ENCODE measurements at places on chromosomes 1 and 21.

- no peak for DNase-seq
Measured at GRCh38 chr21:40141621-40142020, 274.4 kb downstream of the PCP4 start.

DNA sequence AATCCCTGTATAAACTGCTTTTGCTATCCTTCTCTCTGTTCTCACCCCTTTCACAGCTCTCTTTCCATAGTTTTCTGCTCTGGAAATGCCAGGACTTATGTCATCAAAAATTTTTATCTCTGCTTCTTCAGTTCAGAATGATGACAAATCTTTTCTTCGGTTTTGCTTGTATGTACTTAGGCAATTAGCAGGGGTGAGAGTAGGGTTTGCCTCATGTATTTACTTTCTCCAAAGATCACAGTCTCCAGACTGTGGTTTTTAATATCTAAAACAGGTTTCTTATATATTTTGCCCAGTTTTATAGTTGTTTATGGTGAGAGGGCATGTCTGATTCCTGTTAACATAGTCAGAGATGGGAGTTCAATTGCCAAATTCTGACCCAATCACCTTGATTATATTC, 235.4 kb upstream of the LYPLAL1 start:
- DNase-seq = no peak

GRCh38 chr21:45161038-45161945, 86.9 kb downstream of the ADARB1 start:
- DNase-seq = no peak

DNA sequence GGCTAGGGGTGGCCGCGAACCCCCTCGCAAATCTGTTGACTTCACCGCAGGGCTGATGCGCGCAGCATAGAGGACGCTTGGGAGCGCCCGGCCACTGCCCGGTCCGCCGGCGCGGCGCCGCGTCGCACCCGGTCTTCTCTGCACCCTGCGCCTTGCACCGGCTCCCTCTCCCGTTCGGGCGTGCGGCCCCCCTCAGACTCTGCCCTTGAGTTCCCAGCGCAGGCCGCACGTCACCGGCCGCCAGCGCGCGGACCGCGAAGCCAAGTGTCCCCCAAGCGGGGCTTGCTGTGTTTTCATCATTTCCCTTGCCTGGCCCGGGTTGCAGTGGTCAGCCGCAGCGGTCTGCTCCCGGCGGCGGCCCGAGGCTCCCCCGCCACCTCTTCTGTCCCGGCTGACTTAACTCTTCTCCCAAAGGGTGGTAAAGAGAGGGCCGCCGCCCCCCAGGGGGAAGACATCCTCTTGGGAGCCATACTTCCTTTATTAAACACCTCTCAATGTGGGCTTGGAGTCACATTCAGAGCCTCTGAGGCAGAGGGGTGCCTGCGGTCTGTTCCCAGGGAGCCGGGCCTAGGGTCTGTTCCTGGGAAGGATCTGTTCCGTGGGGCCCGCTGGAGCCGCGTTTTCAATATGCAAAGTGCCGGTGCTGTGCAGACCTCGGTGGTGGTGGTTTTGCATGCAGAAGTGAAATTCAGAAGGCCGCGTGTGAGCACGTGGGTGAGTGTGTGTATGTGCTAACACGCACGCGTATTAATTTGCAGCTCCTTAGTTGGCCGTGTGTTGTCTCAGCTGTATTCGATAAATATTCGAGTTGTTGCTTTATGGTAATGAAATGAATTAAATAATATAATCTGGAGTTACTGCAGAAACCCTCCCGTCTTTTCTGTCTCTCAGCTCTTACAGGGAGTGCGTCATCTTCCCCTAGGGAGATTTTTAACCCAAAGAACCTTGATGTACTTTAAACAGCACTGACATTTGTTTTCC, 17.6 kb downstream of the PBX1 start:
- DNase-seq = no peak

- DNase-seq = no peak
Measured at GRCh38 chr1:63819795-63820194, 46.0 kb downstream of the ROR1 start.

DNA sequence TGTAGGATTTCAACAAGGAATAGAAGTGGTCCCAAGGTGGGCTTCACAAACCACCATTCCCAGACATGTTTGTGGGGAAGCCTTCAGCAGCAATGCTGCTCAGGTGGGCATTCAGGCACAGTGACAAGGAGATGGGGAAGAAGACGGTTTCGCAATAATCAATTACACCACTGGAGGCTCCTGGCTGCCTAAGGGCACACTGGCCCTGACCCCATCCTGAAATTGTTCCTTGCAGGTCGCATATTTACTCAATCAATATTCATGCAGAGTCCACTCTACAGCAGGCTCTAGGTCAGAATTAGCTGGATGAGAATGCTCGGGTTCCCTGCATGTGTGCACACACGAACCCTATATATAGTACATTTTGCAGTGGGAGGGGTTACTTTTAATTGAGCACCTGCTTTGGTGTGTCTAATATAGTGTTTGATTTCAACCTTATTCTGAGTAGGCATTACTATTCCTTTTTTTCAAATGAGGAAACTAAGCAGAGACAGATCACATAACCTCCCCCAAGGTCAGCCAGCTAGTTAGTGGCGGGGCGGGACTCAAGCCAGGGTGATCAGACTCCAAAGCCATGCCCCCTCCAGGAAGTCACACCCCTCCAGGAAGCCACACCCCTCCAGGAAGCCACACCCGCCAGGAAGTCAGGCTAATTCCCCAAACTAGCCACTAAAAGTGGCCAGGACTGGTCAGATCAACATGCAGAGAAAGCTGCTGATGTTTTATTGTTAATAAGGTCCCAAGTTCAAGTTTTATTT, 106.5 kb downstream of the HLCS start:
- DNase-seq = peak; percentile 57

DNA sequence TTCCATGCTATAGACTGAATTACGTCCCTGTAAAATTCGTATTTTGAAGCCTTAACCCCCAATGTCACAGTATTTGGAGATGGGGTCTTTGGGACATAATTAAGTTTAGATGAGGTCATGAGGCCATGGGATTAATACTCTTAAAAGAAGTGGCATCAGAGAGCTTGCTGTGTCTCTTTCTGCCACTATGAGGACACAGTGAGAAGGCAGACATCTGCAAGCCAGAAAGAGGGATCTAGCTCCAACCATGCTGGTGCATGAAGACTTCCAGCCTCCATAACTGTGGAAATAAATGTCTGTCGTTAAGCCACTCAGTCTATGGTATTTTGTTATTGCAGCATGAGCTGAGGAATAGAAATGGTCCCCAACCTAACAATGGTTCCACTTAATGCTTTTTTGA, 99.0 kb downstream of the LTN1 start:
- no peak for DNase-seq

DNA sequence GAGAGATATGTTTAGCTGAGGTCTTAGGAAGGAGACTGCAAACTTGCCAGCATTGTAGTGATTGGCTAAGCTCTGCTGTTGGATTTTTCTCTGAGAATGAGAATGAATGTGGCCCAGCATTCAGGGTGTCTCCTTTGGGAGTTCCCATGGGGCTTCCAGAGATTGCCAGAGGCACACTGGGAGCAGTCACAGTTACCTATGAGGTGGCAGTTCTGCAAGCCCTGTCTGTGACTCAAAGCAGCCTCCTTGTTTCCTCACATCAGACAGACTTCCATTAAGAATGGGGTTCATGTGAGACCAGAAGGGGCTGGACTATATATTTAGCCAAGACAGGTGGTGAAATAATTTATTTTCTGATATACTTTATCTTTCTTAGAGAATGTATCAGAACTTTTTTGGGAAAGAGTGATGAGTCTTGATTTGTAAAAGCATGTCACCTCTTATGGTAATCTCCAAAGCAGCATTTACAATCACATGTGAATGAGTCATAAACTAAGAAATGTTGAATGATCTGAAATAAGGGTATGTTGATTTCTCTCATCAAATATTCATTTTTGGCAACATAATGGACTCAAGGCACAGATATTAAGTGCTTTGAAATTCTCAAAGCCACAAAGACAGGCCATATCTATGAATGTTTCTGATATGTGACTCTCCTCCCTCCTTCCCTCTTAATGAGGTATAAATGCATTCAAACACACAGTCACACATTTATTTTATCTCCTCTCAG, 9.5 kb upstream of the SLC19A2 start:
- DNase-seq = no peak

DNA sequence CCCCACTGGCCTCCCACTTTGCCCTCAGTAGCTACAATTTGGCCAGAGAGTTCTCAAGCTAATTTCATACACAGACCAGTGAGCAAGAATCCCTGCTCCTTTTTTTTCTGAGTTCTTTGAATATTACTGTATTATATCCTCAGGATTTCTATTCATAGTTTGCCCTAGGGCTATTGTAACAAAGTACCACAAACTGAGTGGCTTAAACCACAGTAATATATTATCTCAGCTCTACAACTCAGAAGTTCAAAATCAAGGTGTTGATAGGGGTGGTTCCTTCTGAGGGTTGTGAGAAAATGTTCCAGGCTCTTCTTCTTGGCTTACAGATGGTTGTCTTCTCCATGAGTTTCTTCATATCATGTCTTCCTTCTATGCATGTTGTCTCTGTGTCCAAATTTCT, 289.4 kb upstream of the ESRRG start:
- DNase-seq = no peak

DNA sequence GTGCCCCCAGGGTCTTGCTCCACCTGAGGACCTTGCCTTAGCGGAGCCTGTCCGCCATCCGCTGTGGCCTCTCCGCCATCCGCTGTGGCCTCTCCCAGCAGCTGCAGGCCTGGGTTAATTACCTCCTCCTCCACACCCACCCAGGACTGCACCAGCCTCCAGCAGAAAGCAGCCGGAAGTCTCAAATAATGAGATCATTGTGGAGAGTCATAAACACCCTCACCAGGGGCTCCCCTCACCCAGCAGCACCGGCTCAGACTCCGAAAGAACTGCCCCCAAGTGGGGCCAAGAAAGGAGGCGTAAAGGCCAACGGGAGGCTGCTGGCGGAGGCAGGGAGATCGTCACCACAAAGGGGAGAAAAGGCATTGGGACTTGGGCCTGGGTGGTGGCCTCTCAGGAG, 10.7 kb upstream of the GPR153 start:
- no peak for DNase-seq

- no peak for DNase-seq
Measured at GRCh38 chr21:44918581-44919033, 2.1 kb downstream of the ITGB2 start.

DNA sequence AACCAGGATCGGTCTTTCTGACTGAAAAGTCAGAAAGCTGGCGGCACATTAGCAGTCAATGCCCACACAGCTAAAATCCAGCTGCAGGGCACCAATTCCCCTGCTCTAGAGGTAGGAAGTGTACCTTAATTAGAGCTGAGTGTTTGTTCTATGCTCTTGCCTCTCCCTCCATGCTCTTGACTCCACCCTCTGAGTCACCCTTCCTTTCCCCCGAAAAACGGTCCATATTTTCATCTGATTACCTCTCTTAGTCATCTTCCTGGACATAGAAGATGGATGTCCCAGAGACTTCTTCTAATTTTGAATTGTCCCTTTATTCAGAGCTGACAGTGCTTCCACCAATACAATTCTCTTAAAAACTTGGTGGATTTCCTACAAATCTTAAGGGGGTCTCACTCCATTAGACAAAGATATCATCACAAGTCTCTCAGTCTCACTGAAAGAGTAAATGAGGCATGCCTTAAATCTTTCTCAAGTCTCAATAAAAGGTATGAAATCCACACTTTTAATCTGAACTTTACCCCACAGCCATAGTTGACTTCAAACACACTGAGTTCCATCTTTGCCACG, 44.1 kb upstream of the SLC19A1 start:
- DNase-seq = no peak

GRCh38 chr1:157691285-157691920, 9.2 kb downstream of the FCRL3 start:
- DNase-seq = no peak

GRCh38 chr21:39483917-39484316, 32.1 kb downstream of the SH3BGR start:
- DNase-seq = no peak

GRCh38 chr1:115142616-115143015, 53.3 kb upstream of the TSPAN2 start:
- no peak for DNase-seq

- no peak for DNase-seq
Measured at GRCh38 chr21:21851205-21851604, 853.0 kb downstream of the NCAM2 start.

DNA sequence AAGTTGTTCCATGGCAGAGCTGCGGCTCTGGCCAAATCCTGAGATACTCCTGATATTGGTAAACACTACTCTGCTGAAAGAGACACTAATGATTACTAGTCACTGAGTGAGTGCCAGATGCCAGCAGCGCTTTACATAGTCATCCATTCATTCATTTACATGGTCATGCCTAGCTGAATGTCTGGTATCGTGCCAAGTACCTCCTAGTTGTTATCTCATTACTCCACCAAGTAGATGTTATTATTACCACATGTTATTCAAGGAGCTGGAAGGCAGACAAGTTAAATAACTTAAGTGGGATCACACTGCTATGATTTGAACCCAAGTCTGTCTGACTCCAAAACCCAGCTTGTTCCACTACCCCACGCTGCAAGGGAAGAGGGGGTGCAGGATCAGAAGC, 4.7 kb downstream of the OLFML2B start:
- no peak for DNase-seq

DNA sequence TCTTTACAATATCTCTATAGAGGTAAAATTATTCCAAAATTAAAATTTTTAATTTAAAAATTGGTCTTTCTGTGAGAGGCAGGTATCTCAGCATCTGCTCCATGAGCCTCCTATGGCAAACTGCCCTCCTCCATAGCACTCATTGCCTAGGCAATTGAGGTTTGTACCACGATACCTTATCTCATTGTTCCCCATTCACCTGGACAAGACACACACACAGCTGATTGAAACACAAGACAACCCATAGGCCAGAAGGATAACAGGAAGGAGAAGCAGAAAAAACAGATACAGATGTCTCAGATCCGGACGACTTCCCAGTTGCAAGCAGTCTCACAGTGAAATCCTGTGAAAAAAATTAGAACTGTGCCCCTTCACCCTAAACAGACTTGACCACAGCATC, 24.3 kb downstream of the RHBDL2 start:
- DNase-seq = no peak

DNA sequence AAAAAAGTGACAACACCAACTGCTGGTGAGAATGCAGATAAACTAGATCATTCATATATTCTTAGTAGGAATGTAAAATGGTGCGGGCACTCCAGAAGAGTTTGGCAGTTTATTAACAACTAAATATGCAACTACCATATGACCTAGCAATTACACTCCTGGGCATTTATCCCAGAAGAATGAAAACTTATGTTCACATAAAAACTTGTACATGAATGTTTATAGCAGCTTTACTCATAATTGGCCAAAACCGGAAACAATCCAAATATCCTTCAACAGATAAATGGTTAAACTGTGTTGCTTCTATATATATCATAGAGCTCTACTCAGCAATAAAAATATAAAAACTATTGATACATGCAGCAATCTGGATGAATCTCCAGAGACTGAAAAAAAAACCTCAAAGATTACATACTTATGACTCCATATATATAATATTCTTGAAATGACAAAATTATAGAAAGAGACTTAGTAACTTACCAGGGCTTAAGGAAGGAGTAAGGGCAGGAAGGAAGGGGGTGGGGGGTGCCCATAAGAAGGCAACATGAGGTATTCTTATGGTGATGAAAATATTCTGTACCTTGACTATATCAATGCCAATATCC, 99.9 kb downstream of the KCNH1 start:
- no peak for DNase-seq

Measured in CD4-positive, alpha-beta T cell treated with Interleukin-21 for 1 hour (primary cell).